ENCODE measurements at places on chromosomes 6 and 20.

DNA sequence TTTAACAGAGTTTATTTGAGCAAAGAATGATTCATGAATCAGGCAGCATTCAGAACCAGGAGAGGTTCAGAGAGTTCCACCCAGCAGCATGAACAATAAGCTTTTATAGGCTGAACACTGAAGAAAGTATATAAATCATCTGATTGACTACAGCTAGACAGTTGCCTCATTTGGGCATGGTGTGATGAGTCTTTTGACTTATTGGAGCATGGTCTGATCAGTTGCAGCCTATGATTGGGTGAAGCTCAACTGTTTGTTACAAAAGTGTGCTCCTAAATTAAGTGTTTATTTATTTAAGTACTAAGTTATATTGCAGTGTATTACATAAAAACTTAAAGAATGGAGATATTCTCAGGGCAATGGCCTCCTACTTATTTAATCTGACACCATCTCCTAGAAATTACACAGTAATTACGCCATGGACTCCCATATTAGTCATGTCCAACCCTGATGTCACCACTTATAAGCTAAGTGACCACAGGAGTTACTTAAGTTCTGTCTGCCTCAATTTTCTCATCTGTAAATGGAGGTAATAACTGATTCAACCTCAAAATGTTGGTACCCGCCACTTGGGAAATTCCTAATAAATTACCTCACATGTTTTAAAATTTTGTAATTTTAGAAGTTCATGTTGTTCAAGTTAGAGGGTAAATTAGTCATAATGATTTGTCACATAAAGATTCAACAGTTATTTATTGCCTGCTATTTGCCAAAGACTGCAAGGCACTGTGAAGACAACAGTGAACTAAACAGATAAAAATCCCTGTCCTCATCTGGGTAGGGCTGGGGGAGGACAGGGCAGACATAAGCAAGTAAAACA, 15.2 kb upstream of the ROS1 start:
- DNase-seq, result peak; percentile 29

DNA sequence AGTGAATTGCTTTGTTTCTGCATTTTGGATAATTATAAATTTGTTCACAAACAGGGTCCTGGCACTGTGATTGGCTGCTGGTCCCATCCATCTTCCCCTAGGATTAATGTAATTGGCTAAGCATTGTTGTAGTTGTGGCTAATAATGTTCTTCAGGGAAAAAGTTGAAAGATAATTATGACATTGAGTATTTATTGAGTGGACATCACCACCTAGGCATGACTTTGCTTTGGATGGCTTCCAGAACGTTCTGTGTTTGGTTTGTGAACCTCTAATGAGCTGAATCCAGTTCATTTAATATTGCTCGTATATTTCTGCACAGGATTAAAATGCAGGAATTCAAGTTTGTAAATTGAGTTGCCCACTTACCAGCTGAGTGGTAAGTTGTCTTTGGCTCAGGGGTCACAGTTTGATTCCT, 55.1 kb downstream of the ARID1B start:
- DNase-seq, result no peak

GRCh38 chr6:104771258-104771832, 88.4 kb downstream of the HACE1 start:
- peak; percentile 19 for DNase-seq

DNA sequence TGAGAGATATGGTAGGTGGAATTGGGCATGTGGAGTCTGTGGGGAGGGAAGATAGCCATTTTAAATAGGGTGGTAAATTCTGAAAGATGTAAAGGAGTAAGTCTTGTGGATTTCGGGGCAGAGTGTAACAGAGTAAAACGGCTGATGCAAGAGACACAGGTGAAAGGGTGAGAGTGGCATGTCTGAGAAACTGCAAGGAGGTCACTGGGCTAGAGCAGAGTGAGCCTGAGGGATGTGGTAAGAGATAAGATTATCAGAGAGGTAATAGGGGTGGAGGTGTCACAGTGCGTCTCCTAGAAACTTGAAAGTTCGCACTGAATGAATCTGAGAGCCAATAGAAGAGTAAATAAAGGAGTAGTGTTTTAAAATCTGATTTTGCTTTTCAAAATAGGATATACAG, 308.1 kb downstream of the EPM2A start:
- no peak for DNase-seq

- DNase-seq, result peak; percentile 14
These were observed 115.4 kb downstream of the TENT5A start for GRCh38 chr6:81636930-81637568.

DNA sequence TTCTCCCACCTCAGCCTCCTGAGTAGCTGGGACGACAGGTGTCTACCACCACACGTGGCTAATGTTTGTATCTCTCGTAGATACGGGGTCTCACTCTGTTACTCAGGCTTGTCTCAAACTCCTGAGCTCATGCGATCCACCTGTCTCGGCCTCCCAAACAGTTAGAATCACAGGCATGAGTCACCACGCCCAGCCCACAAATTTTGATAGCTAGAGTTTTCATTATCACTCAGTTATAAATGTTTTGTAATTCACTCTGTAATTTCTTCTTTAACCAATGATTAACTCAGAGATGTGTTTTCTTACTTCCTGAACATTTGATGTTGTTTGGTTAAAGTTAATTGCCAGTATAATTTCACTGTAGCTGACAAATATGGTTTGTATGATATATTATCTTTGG, 249.3 kb downstream of the SMOC2 start:
- no peak for DNase-seq

GRCh38 chr6:14165091-14165490, 47.5 kb downstream of the CD83 start:
- no peak for DNase-seq

DNA sequence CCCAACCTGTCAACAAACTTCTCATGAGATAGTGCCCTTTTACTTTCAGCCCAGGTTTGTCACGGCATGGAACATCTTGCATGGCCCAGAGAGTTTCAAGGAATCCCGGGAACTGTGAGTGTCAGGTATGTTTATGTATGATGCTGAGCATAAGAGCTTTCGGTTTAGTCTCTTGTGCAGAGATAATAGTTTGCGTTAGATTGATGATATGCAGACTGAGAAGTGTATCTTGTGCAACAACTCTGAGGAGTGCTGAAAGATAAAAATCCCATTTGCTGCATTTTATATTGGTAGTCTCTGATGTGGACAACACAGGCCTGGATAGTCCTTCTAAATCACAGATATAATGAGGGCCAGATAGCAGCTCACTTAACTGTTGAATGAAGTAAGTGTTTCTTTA, 99.0 kb downstream of the TBX18 start:
- no peak for DNase-seq

- DNase-seq, result no peak
These were observed 2.3 kb upstream of the HLA-DMA start for GRCh38 chr6:32954986-32955802.

DNA sequence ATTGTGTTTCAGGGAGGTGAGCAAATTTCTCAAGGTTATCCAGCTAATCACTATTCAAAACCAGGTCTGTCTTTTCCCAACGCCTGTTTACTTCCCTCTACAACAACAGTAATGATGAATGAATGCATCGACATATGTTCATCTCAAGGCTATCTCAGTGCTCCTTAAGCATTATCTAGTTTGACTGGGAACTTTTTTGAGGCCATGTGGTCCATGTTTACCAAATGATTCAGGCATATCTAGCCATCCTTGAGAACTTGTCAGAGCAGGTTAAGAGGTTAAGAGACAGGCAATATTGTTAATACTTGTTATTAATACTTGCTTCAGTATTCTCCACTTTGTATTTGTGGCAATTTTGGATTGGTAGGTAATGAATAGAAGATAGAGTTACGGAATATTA, 1038.4 kb upstream of the FLRT3 start:
- DNase-seq, result no peak

DNA sequence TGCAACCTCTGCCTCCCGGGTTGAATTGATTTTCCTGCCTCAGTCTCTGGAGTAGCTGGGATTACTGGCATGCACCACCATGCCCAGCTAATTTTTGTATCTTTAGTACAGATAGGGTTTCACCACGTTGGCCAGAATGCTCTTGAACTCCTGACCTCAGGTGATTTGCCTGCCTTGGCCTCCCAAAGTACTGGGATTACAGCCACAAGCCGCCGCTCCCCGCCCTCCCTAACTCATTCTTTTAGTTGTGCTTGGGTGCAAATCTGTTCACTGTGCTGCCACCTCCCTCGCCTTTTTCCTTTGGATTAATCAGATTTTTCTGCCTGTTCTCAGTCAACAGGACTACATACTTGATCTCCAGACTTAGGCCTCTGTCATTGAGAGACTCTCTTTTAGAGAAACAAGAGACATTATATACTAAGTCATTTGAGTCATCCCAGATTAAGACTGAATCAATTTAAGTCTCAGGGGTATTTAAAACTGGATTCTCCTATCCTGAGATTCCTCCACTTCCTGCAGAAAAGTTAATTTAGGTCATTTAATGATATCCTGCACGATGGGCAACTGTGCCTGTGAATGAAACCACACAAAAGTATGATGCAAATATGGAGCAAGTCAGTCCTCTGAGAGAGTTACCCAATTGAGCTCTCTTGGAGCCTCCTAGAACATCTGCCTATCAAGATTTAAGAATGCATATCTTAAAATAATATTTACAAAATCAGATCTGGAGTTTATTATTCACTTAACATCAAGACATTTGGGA, 136.1 kb upstream of the THEMIS start:
- no peak for DNase-seq

DNA sequence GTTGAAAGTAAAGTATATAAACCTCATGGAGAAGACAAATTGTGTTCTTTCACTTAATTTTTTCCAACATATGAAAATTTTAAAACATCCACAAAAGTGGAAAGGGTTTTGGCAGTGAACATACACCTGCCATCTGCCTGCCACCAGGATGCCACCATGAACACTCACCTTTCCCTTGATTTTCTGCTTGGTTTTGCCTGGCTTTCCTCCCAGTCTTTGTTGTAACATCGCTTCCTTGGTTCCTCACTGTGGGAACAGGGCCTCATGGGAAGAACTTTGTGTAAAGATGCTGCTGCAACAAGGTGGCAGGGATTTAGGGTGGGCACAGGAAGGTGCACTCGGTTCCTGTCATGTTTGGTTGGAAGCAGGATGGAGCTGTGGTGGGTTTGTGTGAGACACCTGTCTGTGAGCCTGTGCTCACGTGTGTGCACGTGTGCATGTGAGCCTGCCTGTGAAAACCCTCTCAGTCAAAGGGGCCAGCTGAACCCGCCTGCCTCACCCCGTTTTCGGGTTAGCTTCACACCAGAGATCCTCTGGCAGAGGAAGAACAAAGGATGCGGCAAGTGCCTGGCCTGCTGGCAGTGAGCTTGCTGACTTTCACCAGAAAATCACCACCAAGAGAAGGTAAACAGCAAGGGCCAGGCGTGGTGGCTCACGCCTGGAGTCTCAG, 11.0 kb upstream of the RBM38 start:
- DNase-seq, result no peak

- DNase-seq, result no peak
These were observed 189.4 kb upstream of the ARID1B start for GRCh38 chr6:156587751-156588301.

- DNase-seq, result no peak
These were observed 274.1 kb downstream of the CLIC5 start for GRCh38 chr6:45741437-45742171.

DNA sequence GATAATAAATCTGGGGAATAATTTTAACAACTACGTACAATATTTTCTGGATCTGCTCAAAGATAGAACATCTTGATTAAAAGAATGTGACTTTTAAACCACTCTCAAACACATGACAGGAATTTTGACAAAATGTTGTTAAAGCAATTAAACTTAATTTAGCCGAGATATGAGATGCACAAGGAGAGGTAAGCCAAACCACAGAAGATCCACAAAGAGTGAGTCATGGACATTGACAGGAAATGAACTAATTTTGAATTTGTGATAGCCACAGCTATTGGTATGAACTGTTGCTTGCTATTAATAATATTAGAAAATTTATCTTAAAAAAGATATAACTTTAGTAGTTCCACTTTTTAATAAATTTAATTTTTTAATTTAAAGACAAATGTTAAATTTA, 27.8 kb upstream of the VGLL2 start:
- no peak for DNase-seq

- DNase-seq, result no peak
These were observed 31.5 kb downstream of the RPF2 start for GRCh38 chr6:111013144-111013915.

DNA sequence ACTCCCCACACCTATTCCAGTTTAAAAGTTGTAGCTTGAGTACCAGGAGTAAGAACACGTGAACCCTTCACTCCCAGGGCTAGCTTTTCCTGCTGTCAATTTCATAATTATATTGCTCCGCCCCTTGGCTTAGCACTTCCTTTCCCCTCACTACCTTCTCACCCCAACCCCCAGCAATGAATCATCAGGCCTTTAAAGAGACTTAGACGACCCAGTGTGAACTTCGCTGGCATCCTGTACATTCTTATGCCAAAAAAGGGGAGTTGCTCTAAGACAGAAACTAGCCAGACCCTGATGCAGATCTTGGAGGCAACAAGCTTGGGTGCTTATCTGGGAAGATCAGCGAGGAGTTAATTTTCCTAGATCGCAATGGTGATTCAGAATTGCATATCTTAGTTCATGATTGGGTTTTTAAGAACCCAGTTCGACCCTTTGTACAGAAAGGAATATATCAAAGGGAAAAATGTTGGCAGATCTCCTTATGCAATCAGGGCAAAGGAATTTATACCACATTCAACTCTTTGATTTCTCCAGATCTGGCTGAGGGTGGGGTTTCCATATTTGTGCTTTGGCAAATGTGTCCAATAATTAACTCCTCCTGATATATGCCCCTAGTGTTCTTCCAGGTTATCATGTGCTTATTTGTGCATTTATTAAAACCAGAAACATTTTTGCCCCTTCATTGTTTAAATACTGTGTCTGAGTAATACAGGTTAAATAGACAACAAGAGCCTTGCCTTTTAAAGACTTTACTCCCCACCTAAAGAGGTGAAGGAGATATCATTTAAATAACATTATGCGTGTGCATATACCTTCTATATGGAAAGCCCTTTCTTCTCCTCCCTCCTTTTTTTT, 8.1 kb upstream of the ATXN1 start:
- peak; percentile 83 for DNase-seq

DNA sequence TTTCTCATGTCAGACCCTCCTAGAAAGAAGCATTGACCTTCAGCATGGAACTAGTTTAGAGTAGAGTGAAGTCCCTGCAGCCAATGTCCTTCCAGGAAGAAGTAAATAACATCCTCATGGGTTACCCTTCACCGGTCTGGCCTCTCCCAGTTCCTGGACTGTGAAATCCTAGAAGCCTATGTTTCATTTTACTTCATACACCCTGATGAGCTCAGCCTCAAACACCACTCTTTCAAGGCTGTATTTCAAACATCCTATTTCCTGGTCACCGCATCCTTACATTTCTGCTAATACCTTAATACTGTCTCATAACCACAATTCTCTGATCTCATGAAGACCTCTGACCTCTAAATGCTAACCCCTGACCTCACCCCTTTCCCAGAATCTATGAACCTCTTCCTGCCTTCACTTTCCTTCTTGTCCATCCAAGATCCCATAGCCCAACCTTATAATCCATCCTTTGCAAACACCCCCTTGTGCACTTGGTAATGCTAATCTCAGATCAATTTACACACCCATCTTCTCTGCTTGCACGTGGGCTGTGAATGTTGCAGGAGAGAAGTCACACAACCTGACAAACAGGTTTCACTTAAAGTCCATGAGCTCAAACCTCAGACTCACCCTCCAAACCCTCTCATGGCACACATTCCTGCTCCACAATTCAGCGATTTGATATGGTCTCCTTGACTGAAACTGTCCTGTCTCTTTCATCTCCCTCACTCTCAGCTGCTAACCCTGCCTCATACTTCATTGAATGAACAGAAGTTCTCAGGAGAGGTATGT, 30.2 kb downstream of the SLC2A10 start:
- no peak for DNase-seq
